Right lobe of liver (tissue), 6 donors: ENCODE measurements at places on chromosomes 2 and 18.
A peak's percentile ranks its signal among the peaks of the same experiment; 100 is the strongest.

GRCh38 chr2:134137182-134137611 lies 116.7 kb upstream of the MGAT5 start:
- H3K4me1 ChIP-seq: peaks cover 9% of the 10 kb centered on the region
- H3K4me3 ChIP-seq: no peak overlapping the region
- DNase-seq: no peak
- H3K36me3 ChIP-seq: no peaks in the 10 kb centered on the region
- peak overlapping the region; percentile 30 for H3K27ac ChIP-seq
- no peaks in the 10 kb centered on the region for H3K27me3 ChIP-seq

DNA sequence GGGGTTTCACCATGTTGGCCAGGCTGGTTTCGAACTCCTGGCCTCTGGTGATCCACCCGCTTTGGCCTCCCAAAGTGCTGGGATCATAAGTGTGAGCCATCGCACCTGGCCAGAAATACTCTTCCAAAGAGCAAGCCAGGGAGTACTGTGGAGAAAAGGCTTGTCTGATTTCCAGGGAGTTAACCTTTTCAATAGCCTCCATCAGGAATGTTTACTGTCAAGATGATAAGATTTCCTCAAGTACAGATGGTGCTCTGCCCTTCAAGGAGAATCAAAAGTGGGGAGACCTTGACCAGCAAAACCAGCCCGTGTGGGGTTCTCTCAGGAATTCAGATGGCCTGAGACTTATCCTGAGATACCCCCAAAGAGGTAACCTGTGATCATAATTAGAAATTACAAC lies 237.2 kb downstream of the PRKCE start:
- no peak for DNase-seq
- no peak overlapping the region for H3K4me3 ChIP-seq
- H3K27me3 ChIP-seq: no peaks in the 10 kb centered on the region
- peaks cover 4% of the 10 kb centered on the region for H3K4me1 ChIP-seq
- H3K36me3 ChIP-seq: no peaks in the 10 kb centered on the region

DNA sequence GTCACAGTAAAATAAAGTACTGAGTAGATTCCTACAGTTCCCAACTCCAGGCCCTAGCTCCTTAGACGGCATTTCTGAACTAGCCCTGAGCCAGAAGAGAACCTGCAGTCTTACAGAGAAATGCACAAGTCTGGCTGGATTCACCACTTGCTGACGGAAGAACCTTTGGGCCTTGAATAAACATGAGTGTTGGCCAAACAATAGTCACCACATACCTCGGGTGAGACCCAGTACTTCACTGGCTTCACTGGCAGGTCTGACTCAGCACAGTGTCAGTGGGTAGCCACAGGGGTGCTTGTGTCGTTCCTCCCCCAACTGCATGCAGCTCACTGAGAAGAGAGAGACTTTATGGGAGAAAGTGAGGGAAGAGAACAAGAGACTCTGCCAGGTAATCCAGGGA lies 88.9 kb downstream of the TMEM185B start:
- no peaks in the 10 kb centered on the region for H3K27me3 ChIP-seq
- no peak overlapping the region for H3K27ac ChIP-seq
- H3K4me3 ChIP-seq: no peak overlapping the region
- no peak for DNase-seq
- H3K4me1 ChIP-seq: no peaks in the 10 kb centered on the region

DNA sequence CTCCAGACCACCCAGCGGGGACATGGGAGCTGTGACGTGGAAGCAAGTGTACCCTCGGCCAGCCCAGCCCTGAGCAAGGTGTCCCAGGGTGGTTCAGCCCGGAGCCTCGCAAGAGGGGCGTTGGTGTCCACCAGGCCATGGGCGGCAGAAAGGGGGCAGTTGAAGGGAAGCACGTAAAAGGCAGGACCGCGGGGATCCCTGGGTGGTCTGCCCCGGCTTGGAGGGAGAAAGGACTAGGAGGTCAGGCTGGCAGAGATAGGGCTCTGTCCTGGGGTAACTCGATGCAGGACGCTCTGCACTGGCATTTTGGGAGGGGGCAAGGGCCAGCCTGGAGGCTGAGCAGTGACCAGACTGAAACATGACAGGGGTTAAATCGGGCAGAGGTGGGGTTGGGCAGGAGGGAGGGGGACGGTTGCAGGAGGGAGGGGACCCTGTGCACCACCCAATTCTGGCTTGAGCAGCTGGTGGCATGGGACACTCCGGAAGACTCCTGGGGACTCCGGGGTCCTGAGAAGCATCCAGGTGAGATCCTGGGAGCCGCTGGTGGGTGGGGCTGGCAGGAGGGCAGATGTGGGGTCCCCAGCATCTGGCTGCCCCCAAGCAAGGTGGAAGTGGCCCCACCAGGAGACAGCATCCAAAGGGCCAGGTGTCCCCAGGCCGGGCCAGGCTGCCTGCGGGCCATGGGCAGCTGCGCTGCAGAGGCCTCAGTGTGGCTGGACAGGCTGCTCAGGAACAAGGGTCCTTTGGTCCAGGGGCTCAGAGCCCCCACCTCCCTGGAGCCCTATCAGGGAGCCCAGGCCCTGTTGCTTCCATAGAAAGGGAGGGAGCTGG lies 46.8 kb upstream of the GPC1 start:
- H3K27ac ChIP-seq: no peak overlapping the region
- no peaks in the 10 kb centered on the region for H3K4me1 ChIP-seq
- no peak overlapping the region for H3K4me3 ChIP-seq
- H3K36me3 ChIP-seq: no peaks in the 10 kb centered on the region
- DNase-seq: peak; percentile 17

DNA sequence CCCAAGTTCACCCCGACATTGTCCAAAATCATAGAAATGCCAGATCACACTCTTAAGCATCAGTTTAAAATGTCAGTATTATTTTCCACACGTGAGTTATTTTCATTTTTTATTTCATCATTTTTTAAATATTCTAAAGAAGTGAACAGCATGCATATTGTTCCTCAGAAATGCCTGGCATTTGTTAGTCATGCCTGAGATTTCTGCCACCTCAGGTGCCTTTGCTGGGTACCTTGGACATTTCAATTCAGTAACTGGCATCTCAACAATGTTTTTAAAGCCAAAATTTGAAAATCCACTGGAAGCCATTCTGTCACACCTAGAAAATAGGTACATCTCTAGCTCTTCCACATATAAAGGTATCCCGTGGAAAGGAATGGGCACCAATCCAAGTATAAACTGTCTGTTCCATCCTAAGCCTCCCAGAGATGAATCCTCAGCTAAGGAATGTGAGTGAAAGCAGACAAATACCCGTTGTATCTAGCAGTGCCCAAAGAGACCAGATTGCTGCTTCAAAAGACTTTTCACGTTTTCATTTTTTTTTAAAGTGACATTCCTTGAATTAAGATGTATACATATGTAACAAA lies 159.8 kb downstream of the ZNF385B start:
- H3K36me3 ChIP-seq: no peaks in the 10 kb centered on the region
- DNase-seq: no peak
- H3K27me3 ChIP-seq: no peaks in the 10 kb centered on the region
- no peak overlapping the region for H3K4me3 ChIP-seq
- H3K4me1 ChIP-seq: no peaks in the 10 kb centered on the region

DNA sequence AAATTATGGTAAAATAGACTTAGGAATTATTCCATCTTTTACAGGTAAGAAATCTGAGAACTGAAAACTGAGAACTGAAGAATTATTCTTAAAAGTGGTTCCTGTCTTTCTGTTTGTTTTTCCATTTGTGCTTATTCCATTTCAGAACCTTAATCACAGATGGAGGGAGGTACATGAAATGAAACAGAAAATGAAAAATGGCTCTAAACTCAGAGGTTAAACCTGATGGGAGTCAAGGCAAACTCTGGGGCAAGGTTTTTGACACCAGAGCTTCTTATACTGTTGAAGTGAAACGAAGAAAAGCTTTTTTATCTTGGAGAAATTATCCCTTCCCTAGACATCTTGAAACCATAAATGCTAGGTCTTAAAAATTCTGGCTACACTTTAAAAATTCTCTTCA lies 182.1 kb downstream of the ZNF804A start:
- H3K27ac ChIP-seq: no peak overlapping the region
- no peak for DNase-seq
- no peaks in the 10 kb centered on the region for H3K4me1 ChIP-seq
- H3K4me3 ChIP-seq: no peak overlapping the region
- no peaks in the 10 kb centered on the region for H3K36me3 ChIP-seq
- no peaks in the 10 kb centered on the region for H3K27me3 ChIP-seq

- no peaks in the 10 kb centered on the region for H3K27me3 ChIP-seq
- H3K36me3 ChIP-seq: no peaks in the 10 kb centered on the region
- no peak for DNase-seq
- no peaks in the 10 kb centered on the region for H3K4me1 ChIP-seq
- H3K27ac ChIP-seq: no peak overlapping the region
Measured at GRCh38 chr2:109266496-109266895, 137.5 kb downstream of the SH3RF3 start.

GRCh38 chr2:29650631-29651097 lies 270.7 kb downstream of the ALK start:
- no peaks in the 10 kb centered on the region for H3K36me3 ChIP-seq
- no peaks in the 10 kb centered on the region for H3K4me1 ChIP-seq
- no peak overlapping the region for H3K27ac ChIP-seq
- H3K4me3 ChIP-seq: no peak overlapping the region

DNA sequence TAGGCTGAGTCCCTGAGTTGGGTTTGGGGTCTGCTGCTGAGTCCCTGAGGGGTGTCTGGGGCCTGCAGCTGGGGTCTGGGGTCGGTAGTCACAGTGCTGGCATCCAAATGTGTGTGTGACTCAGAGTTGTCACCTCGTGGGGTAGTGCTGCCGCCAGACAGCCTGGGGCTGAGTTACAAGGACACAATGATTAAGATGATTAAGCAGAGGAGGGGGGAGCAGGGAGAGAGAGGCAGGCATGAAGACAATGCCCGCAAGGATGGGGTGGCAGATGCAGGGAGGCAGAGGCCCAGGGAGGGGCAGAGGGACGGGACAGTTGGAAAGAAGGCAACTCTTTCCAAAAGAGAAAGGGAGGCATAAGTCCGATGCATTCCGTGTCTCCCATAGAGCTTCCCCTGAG lies 120.2 kb downstream of the CELF4 start:
- no peaks in the 10 kb centered on the region for H3K36me3 ChIP-seq
- no peaks in the 10 kb centered on the region for H3K4me1 ChIP-seq
- no peak overlapping the region for H3K4me3 ChIP-seq
- no peaks in the 10 kb centered on the region for H3K27me3 ChIP-seq
- no peak for DNase-seq

DNA sequence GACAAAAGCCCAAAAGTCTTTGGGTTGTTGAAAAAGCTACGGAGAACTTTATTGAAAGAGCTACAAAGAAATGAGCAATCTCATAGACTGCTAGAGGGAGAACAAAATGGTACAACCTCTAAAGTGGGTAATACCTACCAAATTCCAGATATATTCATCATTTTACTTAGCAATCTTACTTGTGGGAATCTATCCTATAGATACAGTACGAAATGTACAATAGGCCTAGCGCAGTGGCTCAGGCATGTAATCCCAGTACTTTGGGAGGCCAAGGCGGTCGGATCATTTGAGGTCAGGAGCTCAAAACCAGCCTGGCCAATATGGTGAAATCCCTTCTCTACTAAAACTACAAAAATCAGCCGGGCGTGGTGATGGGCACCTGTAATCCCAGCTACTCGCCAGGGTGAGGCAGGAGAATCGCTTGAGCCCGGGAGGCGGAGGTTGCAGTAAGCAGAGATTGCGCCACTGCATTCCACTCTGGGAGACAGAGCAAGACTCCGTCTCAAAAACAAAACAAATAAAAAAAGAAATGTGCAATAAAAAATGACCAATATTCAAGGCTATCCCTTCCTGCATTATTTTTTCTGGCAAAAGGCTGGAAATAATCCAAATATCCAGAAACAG lies 10.1 kb downstream of the EXOC6B start:
- H3K4me3 ChIP-seq: no peak overlapping the region
- H3K36me3 ChIP-seq: no peaks in the 10 kb centered on the region
- H3K27ac ChIP-seq: no peak overlapping the region
- H3K27me3 ChIP-seq: no peaks in the 10 kb centered on the region
- H3K4me1 ChIP-seq: no peaks in the 10 kb centered on the region

- no peaks in the 10 kb centered on the region for H3K27me3 ChIP-seq
- H3K4me1 ChIP-seq: peaks cover 7% of the 10 kb centered on the region
- no peak for DNase-seq
- H3K4me3 ChIP-seq: no peak overlapping the region
- no peak overlapping the region for H3K27ac ChIP-seq
Measured at GRCh38 chr2:190683802-190684201, 34.9 kb downstream of the NAB1 start.

GRCh38 chr18:59150236-59150635 lies 10.6 kb downstream of the SEC11C start:
- H3K36me3 ChIP-seq: peaks cover 26% of the 10 kb centered on the region
- H3K4me1 ChIP-seq: no peaks in the 10 kb centered on the region
- H3K4me3 ChIP-seq: no peak overlapping the region
- no peak overlapping the region for H3K27ac ChIP-seq

GRCh38 chr2:177797808-177798207 lies 274.8 kb downstream of the PDE11A start:
- H3K27me3 ChIP-seq: no peaks in the 10 kb centered on the region
- no peak overlapping the region for H3K27ac ChIP-seq
- no peak for DNase-seq
- H3K4me3 ChIP-seq: no peak overlapping the region
- H3K4me1 ChIP-seq: no peaks in the 10 kb centered on the region
- no peaks in the 10 kb centered on the region for H3K36me3 ChIP-seq

DNA sequence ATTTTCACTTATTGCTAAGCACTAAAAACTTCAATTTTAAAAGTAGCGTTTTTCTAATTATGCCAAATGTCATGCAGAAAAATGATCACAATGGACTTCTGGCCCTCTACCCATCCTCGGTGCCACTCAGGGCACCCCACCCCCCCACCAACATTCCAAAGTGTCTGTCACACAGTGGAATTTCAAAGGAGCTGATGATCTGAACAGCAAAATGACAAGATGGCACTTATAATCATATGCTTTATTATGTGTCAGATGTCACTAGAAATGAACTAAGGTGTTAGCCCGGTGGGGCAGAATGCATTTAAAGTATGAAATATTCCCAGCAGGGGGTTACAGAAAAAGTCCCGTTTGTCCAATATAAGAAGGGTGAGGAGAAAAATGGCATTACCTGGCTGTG lies 360.7 kb upstream of the RAB12 start:
- no peaks in the 10 kb centered on the region for H3K27me3 ChIP-seq
- H3K4me1 ChIP-seq: no peaks in the 10 kb centered on the region
- no peaks in the 10 kb centered on the region for H3K36me3 ChIP-seq
- no peak overlapping the region for H3K27ac ChIP-seq

DNA sequence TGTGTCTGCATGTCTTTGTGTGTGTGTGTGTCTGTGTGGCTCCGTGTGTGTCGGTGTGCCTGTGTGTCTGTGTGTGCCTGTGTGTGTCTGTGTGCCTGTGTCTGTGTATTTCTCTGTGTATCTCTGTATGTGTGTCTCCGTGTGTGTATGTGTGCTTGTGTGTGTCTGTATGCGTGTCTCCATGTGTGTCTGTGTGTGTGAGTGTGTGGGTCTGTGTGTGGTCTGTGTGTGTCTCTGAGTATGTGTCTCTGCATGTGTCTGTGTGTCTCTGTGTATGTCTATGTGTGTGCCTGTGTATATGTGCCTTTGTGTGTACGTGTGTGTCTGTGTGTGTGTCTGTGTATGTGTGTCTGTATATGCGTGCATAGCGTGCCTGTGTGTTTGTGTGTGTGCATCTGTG lies 45.2 kb downstream of the MYCN start:
- no peaks in the 10 kb centered on the region for H3K27me3 ChIP-seq
- no peak for DNase-seq
- H3K4me1 ChIP-seq: no peaks in the 10 kb centered on the region
- no peak overlapping the region for H3K4me3 ChIP-seq

GRCh38 chr18:51190000-51190399 lies 7.5 kb downstream of the MEX3C start:
- DNase-seq: no peak
- peaks cover 21% of the 10 kb centered on the region for H3K4me1 ChIP-seq
- H3K4me3 ChIP-seq: no peak overlapping the region
- H3K27me3 ChIP-seq: no peaks in the 10 kb centered on the region
- H3K27ac ChIP-seq: no peak overlapping the region

- H3K27me3 ChIP-seq: no peaks in the 10 kb centered on the region
- no peaks in the 10 kb centered on the region for H3K4me1 ChIP-seq
- no peak overlapping the region for H3K27ac ChIP-seq
Measured at GRCh38 chr2:196849895-196850294, 40.7 kb upstream of the C2orf66 start.
